ENCODE measurements at places on chromosomes 13 and 19.

GRCh38 chr19:45798995-45799517 is 6.4 kb upstream of the DMWD start:
- DNase-seq = peak; percentile 63

- no peak for DNase-seq
These were observed 840 bp upstream of the RPS19 start for GRCh38 chr19:41859213-41859617.

GRCh38 chr13:98144801-98145350 is 2.0 kb downstream of the FARP1 start:
- DNase-seq = no peak

DNA sequence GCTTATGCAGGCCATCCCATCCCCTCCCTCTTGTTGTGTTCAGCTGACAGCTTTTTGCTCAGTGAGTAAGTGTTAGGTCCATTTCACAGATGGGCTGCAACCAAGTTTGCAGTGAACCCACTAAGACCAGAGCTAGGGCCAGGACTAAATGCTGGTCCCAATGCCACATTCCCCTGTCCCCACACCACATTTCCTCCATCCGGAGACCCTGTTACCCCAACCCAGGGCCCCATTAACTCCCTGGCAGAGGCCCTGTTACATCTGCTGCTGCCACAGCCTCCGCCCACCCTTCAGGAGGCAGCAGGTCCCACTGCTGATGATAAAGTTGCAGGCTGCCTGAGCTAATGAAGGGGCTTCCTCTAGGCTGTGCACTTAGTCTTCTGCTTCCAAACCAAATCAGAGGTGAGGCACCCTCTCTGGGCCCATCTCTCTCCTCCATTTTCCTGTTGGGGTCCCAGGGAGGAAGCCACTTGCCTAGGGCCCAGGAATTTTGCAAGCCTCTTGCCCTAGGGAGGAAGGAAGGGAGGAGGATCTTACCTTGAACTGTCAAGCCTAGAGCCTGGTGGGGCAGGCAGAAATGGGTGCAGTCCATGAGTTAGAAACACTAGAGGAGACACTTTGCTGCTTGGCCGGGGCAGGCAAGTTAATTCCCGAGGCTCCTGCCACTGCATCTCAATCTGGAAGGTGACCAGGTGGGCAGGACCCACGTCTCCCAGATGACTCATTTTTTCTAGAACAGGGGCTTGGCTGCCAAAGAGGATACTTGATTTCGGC is 3.4 kb upstream of the USF2 start:
- no peak for DNase-seq

- DNase-seq = no peak
These were observed 22.3 kb downstream of the ZSWIM9 start for GRCh38 chr19:48192750-48193149.

GRCh38 chr19:10104665-10105508 is 1.3 kb upstream of the PPAN start:
- peak; percentile 81 for DNase-seq

GRCh38 chr13:31965361-31966066 is 66.1 kb upstream of the FRY start:
- no peak for DNase-seq

DNA sequence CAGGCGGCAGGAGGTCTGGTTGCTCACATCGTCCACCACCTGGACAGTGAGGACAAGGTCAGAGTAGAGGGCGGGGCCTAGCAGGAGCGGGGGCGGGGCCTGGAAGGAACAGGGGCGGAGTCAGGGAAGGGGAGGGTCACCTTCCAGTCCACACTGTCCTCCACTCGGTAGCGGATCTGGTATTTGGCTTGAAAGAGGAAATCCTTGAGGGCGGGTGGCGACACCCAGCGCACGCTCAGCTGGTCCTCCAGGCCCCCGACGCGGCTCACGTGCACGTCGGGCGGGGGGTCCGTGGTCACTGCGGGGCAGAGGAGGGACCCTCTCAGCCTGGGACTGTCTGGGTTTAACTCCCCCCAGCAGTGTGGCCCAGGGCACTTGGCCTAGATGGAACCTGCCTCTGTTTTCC is 8.2 kb downstream of the REX1BD start:
- no peak for DNase-seq

- DNase-seq = no peak
These were observed 7.8 kb downstream of the SIN3B start for GRCh38 chr19:16837035-16837362.

Measured in activated naive CD4-positive, alpha-beta T cell treated with Interleukin-2 at 50 U/mL for 16 hours (primary cell).